ENCODE measurements at places on chromosomes 3 and 15. TPM values are rescaled to one million over a fixed set of nuclear protein-coding genes. Genes with fewer than 3 reads are reported as not detected.
A peak's percentile ranks its signal among the peaks of the same experiment; 100 is the strongest.

DNA sequence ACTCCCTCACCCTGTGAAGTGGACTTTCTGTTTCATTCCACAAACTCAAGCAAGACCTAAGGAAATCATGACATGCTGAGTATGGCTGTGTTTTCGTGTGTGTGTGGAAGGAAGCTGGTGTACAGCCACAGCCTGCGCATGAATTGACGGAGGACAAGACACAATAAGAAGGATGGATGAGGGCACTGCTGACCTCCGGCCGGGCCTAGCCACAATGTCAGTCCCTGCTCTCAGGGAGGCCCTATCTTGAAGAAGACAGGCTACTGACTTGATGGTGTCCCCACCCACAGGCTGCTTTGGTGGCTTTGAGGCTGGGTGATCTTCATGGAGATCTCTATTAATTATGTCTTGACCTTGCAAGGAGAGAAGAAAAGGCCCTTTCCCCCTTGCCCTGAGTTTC is 39.3 kb upstream of the CDCP1 start:
- no peaks in the 10 kb centered on the region for H3K27me3 ChIP-seq
- H3K27ac ChIP-seq = no peak overlapping the region
- no peak overlapping the region for H3K4me3 ChIP-seq
- H3K36me3 ChIP-seq = no peaks in the 10 kb centered on the region
- no peak for DNase-seq
- H3K4me1 ChIP-seq = no peaks in the 10 kb centered on the region

The BTBD1 gene
- 28.0 TPM for polyA plus RNA-seq

The NRROS gene
- polyA plus RNA-seq = 8.7 TPM

DNA sequence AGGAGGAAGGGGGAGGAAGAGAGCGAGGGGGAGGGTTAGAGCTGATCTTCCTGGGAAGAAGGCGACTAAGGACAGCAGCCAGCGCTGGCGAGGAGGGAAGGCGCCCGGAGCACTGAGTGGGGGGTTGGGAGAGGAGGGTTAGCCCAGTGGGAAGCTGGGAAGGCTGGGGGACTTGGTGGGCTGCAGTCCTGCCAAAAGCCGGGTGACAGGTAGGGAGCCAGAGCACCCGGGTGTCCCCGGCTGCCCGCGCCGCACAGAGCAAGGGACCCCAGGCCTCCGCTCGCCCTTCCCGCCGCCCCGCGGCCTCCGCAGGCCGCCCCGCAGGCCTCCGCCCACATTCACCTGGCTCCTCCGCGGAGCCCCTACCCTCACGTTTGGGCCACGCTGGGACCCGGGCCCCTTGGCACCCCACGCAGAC is 448 bp downstream of the SLC12A8 start:
- peaks cover 7% of the 10 kb centered on the region for H3K4me1 ChIP-seq
- no peaks in the 10 kb centered on the region for H3K36me3 ChIP-seq
- H3K27me3 ChIP-seq = peaks cover 5% of the 10 kb centered on the region
- DNase-seq = no peak
- H3K4me3 ChIP-seq = peak overlapping the region; percentile 33

The DOCK3 gene
- 0.08 TPM for polyA plus RNA-seq

The EFHB gene
- polyA plus RNA-seq = not detected

- H3K4me3 ChIP-seq = no peak overlapping the region
- no peaks in the 10 kb centered on the region for H3K27me3 ChIP-seq
- H3K27ac ChIP-seq = no peak overlapping the region
- DNase-seq = no peak
Measured at GRCh38 chr15:36617529-36618196, 38.2 kb downstream of the CDIN1 start.

GRCh38 chr3:141450727-141451375 is 36.0 kb upstream of the RASA2 start:
- no peak overlapping the region for H3K27ac ChIP-seq
- peaks cover 12% of the 10 kb centered on the region for H3K4me1 ChIP-seq
- no peaks in the 10 kb centered on the region for H3K27me3 ChIP-seq
- no peak for DNase-seq
- H3K4me3 ChIP-seq = no peak overlapping the region
- peaks cover 7% of the 10 kb centered on the region for H3K36me3 ChIP-seq

The LRRC2 gene
- 0.08 TPM for polyA plus RNA-seq

- H3K4me1 ChIP-seq = no peaks in the 10 kb centered on the region
- no peak for DNase-seq
- H3K27ac ChIP-seq = no peak overlapping the region
- H3K4me3 ChIP-seq = no peak overlapping the region
- no peaks in the 10 kb centered on the region for H3K27me3 ChIP-seq
Measured at GRCh38 chr3:78729946-78730345, 1037.9 kb downstream of the ROBO1 start.

- H3K27ac ChIP-seq = no peak overlapping the region
- H3K36me3 ChIP-seq = no peaks in the 10 kb centered on the region
- no peak overlapping the region for H3K4me3 ChIP-seq
- peaks cover 5% of the 10 kb centered on the region for H3K27me3 ChIP-seq
- no peak for DNase-seq
Measured at GRCh38 chr15:36858423-36858822, 241.9 kb downstream of the MEIS2 start.

All from endothelial cell of umbilical vein (primary cell).